ENCODE measurements at places on chromosomes 13 and 19.
A peak's percentile ranks its signal among the peaks of the same experiment; 100 is the strongest.

- DNase-seq = no peak
Measured at GRCh38 chr19:35353635-35354034, 4.6 kb upstream of the FFAR3 start.

DNA sequence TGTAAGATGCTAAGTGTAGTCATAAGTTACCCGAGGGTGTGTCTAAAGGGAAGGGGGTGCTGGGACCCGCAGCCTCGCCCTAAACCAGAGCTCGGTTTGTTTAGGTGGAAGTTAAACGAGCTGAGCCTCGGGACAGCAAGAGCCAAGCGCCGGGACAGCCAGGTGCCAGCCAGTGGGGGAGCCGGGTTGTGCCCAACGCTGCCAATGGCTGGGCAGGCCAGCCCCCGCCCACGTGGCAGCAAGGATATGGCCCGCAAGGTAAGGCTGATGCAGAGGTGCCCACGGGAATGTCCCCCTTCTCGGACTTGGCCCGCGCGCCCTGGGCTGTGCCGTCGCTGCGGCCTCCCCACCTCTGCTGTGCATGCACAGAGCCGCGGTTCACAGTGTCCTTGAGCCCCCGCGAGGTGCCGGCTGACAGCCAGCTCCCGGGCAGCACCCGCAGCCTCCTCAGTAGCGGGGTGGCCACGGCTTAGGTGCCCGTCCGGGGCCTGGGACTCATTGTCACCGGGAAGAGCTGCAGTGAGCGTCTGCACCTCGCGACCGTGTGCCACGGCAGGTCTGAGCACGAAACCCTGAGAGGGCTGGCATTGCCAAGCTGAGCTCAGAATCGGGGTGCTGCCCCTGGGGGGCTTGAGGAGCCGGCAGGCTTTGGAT lies 9.3 kb upstream of the RPS15 start:
- DNase-seq = no peak

- DNase-seq = no peak
Measured at GRCh38 chr13:50809133-50810090, 34.1 kb downstream of the DLEU7 start.

GRCh38 chr19:49361438-49362047 lies 673 bp downstream of the TEAD2 start:
- no peak for DNase-seq

DNA sequence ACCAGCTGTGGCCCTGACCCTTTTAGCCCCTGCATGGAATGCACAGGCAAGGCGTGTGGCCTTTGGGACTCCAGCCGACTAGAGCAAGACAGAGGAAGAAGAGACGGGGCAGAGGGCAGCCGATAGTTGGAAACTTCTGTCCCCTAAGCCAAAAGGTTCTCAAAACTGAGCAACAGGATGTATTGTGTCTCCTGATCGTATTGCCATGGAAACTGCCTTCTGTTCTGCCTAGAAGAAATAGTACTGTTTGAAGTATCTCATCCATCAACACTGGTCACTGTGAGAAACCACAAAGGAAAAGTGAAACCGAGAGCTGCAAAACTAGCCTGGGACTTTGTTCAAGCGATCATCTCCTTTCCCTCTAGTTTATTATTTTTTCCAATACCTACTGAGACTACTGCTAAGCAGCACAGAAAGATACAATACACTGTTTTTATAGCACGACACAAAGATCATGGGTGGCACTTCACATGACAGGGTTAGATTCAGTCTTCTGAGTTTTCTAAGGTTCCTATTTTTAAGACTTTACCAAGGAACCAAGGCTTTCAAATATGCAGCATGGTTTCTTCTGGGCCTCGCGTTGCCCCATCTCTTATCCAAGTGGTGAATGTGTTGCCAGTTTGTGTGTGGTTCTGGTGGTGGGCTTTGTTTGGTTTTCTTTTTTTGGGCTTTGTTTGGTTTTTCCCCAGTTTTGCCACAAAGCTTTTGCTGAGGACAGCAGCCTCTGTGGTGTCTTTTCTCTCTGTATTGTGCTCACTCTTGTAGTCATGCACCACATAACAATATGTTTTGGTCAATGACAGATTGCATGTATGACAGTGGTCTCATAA lies 49.3 kb upstream of the GPR183 start:
- DNase-seq = peak; percentile 71

Measured in memory B cell (primary cell).